ENCODE measurements at places on chromosomes 6 and 20.

DNA sequence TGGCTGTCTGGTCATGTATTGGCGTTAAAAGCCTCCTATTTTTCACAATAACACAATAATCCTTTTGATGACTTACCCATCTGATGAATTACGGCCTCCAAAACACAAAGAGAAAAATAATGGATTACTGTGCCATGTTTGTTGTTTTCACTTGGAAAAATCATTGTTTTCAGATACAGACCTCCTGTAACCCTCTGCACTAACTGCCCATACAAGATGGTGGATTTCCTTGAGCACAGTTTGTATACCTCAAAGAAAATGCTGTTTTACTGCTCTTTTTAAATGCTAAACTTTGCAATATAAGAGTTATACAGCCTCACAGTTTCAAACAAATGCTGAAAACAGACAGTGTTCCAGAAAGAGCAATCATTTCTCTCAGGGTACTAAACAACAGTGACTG lies 61.0 kb downstream of the SMLR1 start:
- DNase-seq = no peak

- DNase-seq = no peak
Observed at GRCh38 chr6:73704260-73704659, 8.3 kb downstream of the CD109 start.

- DNase-seq = no peak
Observed at GRCh38 chr6:53043581-53043980, 21.6 kb upstream of the FBXO9 start.

GRCh38 chr20:23358923-23359593 lies 2.9 kb upstream of the GZF1 start:
- no peak for DNase-seq

- DNase-seq = no peak
Observed at GRCh38 chr6:154996016-154996590, 988 bp downstream of the TIAM2 start.

- DNase-seq = peak; percentile 60
Observed at GRCh38 chr20:1266167-1266973, at the start of gene SNPH. Gene SNPH (plus strand): TSS chr20:1266294. CDS start chr20:1296240, 29,946 bp downstream.

GRCh38 chr6:42629845-42630244 lies 66.0 kb downstream of the UBR2 start:
- DNase-seq = no peak

- DNase-seq = no peak
Observed at GRCh38 chr20:11797156-11797555, 120.5 kb upstream of the BTBD3 start.

GRCh38 chr6:63817492-63818050 lies 182.0 kb downstream of the PHF3 start:
- no peak for DNase-seq

DNA sequence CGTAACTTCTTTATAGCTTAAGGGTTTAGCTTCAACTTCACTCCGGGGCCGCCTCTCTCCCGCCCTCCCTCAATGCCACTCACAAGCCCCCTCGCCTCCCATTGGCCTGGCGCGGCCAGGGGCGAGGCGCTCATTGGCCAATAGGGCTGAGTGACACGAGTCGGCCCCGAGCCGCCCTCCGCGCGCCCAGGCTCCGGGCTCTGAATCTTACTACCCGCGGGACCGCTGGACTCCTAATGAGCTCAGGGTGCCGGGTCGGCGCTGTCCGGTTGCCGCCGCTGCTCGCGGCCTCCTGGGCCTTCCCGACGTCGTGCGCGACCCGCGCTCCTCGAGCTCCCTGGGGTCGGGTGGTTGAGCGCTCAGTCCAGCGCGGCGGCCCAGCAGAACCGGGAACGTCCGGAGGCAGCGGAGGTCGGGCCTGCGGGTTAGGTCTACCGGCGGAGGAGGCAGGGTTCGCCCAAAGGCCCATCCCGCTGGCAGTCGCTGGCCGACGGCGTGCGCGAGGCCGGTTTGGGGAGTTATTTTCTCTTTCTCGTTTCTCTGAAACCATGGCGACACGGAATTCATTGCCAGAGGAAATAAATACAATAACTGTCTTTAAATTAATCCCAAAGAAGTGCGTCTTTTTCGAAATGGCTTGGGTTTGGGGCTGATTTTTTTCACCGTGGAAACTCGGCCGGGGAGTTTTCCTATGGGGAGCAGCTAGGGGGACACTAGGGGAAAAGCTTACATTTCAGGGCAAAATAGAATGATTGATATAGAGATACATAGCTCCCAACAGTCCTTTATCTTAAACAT lies at the start of gene SIM1:
SIM1 (minus strand) TSS at position 19 of the 798 bp plus-strand sequence. CDS start 1,453 bp downstream, outside the sequence.
- no peak for DNase-seq

GRCh38 chr6:19368511-19368910 lies 468.7 kb upstream of the ID4 start:
- DNase-seq = no peak

DNA sequence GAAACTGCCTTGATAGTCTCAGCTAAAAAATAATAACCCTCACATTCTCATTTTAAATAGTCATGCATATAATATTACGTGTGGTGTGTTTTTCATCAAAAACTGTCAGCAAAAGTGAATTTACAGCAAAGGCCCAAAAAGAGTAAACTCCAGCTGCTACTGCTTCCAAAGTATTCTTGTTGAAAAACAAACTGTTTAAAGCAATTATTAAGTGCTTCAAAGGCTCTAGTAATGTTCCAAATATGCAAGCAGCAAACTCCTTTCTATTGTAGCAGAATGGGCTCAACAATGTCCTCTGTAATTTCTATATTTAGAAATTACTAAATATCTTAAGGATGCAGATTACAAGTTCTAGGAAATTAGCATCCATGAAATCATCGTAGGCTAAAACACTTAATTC lies 280.0 kb upstream of the TBX18 start:
- DNase-seq = no peak

- DNase-seq = no peak
Observed at GRCh38 chr20:45727044-45727443, 4.9 kb downstream of the SPINT4 start.
